Mucosa of descending colon (tissue), 3 donors: ENCODE measurements at places on chromosomes 11 and 22. TPM values are rescaled to one million over a fixed set of nuclear protein-coding genes. Genes with fewer than 3 reads are reported as not detected.
A peak's percentile ranks its signal among the peaks of the same experiment; 100 is the strongest.

ABTB2 gene
- 14.3 TPM for total RNA-seq

CD248 gene
- total RNA-seq, result 37.7 TPM

NARS2 gene
- 14.0 TPM for total RNA-seq

KRTAP5-10 gene
- total RNA-seq, result 0.34 TPM

PIWIL4 gene
- 11.5 TPM for total RNA-seq

DNA sequence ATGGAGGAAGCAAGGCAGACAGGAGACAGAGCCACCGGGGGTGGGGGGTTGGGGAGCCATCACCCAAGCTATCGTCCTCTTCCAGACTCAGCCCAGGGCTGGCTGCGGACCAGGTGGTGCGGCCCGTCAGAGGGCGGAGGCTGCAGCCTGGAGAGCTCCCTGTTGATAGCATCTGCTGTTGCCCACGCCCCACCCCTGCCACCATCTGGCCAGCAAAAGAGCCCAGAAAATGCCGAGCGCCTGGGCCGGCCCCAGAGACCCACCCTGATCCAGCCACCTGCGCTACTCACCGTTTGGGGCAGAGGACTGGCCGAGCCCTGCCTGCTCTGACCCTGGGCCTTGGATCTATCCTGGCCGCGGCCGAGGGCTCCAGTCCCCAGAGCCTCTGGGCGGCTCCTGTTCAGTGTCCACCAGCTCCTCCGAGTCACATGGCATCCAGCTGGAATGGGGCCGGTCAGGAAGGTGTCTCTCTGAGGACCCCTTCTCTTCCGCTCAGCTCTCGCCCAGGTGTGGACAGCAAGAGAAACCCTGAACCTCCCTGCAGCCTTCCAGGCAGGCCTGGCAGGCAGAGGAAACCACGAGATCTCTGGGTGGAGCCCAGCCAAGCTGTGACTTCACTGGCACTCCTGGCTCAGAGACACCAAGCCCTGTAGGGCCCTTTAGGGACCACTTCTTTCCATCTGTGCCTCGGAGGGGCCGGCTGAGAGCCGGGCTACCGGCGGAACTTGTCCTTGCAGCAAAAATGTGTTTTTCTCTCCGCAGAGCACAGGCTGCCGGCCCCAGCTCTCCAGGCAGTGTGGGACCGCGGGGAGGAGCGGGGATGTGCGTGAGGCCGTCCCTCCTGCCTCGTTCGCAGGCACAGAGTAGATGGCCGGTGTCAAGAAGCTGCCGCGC is at the start of gene MRGPRE:
Gene MRGPRE (minus strand): TSS at position 567 of the 894 bp plus-strand sequence. CDS start 3,618 bp downstream, outside the sequence.
- DNase-seq, result no peak

DNA sequence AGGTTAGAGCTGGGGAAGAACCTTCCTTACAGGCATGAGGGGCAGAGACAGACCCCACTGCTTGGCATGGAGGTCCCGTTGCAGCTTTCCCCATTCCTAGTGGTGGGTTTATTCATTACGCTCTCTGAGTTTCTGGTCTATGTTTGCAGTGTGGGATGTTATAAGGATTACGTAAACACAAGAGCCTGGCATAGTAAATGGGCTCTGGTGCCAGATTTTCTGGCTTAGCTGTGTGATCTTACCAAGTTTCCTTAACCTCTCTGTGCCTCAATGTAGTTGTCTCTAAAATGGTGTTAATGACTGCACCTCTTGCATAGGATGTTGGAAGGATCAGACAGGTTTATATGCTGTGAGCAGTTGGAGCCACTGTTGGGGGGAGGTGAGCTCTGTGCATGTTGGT is 15.1 kb downstream of the DTX4 start:
- DNase-seq, result no peak

- no peak for DNase-seq
Observed at GRCh38 chr11:119589001-119589400, 140.0 kb downstream of the NECTIN1 start.

- peak; percentile 10 for DNase-seq
Observed at GRCh38 chr22:20011993-20012740, 4.5 kb downstream of the ARVCF start.

DNA sequence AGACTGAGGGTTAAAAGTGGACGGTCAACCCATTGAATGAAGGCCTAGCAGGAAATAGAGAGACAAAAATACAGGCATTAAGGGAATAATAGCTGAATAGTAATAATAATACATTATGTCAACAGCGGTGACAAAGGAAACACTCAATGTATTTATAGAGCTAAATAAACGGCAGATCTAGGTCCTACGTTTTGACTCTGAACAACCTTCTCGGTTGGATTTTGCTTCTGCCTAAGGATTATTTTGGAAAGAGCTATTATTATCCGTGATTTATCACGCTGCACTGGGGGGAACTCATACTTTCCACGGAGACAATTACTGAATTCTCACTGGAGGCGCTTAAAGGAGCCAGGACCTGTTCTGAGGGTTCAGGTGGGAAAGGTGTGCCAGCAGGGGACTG is 118.2 kb upstream of the KIRREL3 start:
- DNase-seq, result no peak

GRCh38 chr11:34787895-34788294 is 128.3 kb downstream of the APIP start:
- no peak for DNase-seq

DNA sequence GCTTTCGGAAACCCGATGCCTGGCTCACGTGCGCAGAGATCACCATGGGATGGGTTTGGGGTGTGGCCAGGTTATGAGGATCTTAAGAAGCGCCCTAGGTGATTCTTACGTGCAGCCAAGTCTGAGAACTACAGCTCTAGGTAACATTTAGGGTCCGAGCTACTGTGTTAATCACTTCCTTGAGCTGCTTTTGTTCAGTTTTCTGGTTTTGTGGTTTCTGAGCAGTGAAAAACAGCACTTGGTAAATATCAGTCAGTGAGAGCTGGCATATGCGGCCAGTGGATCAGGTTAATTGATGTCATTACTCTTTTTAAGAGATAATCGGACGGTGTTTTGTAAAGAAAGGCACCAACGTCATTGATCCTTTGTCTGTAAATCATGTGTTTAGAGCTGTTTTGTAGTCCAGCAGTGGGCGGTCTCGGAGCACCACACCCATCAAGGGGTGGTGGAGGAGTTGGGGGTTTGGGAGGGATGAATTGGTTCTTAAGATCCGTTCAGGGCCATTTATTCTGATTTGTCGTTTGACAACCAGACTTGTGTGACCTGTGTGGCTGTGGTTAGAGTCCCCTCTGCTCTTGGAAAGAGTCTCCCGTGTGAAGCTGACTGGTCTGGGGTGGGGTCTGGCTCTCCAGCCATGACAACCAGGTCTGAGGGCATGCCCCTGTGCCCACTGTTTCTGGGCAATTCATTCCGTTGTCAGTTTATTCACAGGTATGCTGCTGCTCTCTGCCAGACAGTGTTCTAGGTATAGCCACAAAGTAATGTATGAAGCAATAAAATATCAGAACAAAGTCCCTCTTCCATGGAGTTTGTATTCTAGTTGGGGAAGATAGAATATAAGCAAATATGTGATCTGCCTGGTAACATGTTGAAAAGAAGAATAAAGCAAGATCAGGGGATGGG is 61.9 kb upstream of the SORL1-AS1 start:
- no peak for DNase-seq

- DNase-seq, result no peak
Observed at GRCh38 chr22:46918197-46918596, 155.7 kb downstream of the TBC1D22A start.

GRCh38 chr11:11003226-11003625 is 145.4 kb upstream of the ZBED5 start:
- DNase-seq, result no peak

GRCh38 chr11:11142430-11142829 is 210.6 kb downstream of the CSNK2A3 start:
- DNase-seq, result no peak

DNA sequence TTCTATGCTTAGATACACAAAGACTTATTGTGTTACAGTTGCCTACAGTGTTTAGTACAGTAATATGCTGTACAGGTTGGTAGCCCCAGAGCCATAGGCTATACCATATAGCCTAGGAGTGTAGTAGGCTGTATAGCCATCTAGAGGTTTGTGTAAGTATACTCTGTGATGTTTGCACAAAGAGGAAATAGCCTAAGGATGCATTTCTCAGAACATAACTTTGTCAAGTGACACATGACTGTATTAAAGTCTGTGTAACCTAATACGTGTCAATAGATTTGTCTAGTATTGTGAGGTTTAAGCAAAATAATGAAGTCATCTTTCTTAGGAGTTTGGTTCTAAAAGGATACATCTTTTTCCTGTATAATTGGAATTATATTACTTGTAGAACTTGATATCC is 5.5 kb downstream of the ZC3H12C start:
- no peak for DNase-seq

GRCh38 chr11:126477535-126478305 is 122.2 kb downstream of the ST3GAL4 start:
- no peak for DNase-seq
